ENCODE measurements at places on chromosomes 1 and 21.

DNA sequence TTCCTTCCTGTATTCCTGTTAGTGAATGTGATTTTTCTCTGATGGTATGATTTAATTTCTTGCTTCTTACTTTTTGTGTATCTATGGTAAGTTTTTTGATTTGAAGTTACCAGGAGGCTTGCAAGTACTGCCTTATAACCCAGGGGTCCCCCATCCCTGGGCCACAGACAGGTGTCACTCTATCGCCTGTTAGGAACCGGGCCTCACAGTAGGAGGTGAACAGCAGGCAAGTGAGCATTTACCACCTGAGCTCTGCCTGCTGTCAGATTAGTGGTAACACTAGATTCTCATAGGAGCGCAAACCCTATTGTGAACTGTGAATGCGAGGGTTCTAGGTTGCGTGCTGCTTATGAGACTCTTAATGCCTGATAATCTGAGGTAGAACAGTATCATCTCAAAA lies 143.3 kb downstream of the RPS6KC1 start:
- DNase-seq: no peak

- no peak for DNase-seq
These were observed 1.1 kb downstream of the THRAP3 start for GRCh38 chr1:36225283-36225899.

- no peak for DNase-seq
These were observed 137.4 kb upstream of the COL6A1 start for GRCh38 chr21:45844181-45844580.

DNA sequence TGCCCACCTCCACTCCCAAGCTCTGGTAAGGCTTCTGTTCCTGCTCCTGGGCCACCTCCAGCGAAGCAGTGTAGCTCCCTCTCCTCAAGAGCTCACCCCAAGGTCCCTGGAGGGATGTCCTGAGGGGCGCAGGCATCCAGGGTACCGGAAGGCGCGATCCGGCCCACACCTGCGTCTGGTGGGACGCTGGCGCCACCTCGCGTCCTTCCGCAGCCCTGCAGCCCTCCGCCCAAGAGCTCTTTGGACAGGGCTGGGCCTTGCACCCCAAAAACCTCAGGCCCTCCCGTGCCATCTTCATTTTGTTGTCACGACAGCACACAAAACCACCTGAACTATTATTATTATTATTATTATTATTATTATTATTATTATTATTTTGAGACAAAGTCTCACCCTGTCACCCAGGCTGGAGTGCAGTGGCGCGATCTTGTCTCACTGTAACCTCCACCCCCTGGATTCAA lies 49.2 kb upstream of the PAX7 start:
- no peak for DNase-seq

DNA sequence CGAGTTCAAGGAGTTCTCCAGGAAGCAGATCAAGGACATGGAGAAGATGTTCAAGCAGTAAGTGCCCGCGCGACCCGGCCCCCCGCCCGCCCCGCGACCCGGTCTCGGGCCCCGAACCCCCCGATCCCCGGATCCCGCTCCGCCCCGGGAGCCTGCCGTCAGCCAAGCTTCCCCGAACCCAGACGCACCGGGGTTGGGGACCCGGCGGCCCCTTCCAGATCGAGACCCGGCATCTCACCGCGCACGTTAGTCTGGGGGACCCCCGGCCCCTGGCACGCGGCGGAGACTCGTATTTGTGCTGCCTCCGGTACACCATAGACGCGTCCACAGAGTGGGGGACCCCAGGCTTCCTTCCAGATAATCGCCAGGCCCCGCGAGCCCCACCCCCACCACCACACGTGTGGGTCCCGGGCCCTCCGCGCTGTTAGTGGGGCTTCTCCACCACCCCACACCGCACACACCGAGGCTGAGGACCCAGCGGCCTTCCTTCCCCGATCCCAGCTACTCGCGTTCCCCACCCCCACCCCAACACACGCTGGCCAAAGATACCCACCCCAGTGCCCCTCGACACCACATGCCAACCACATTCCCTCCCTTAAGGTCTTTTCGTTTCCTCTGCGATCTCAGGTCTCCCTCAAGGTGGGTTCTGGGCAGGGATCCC lies 665 bp downstream of the EFHD2 start:
- no peak for DNase-seq

GRCh38 chr1:211928993-211929637 lies 98.6 kb upstream of the LPGAT1 start:
- DNase-seq: no peak

- DNase-seq: no peak
These were observed 149.9 kb upstream of the ZNF648 start for GRCh38 chr1:182211386-182211785.

GRCh38 chr1:145985502-145986439 lies 10.6 kb downstream of the TXNIP start:
- no peak for DNase-seq

GRCh38 chr1:19429611-19430010 lies 55.7 kb downstream of the CAPZB start:
- peak; percentile 25 for DNase-seq

DNA sequence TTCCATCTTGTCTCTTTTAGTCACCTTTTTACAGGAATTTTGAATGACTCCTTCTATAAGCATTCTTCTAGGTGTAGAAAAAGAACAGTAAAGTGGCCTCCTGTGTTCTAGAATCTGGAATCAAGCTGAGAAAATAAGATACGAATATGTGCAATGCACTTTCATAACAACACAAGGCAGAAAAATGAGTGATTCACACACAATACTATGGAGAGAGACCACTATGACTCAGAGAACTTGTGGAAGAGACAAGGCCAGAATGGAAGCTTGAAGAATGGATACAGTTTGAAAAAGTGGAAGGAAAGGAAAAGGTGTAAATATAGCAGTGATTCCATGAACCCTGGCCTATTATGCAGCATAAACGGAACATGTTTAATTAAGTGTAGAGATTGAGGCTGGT lies 57.1 kb upstream of the SAMSN1 start:
- no peak for DNase-seq

DNA sequence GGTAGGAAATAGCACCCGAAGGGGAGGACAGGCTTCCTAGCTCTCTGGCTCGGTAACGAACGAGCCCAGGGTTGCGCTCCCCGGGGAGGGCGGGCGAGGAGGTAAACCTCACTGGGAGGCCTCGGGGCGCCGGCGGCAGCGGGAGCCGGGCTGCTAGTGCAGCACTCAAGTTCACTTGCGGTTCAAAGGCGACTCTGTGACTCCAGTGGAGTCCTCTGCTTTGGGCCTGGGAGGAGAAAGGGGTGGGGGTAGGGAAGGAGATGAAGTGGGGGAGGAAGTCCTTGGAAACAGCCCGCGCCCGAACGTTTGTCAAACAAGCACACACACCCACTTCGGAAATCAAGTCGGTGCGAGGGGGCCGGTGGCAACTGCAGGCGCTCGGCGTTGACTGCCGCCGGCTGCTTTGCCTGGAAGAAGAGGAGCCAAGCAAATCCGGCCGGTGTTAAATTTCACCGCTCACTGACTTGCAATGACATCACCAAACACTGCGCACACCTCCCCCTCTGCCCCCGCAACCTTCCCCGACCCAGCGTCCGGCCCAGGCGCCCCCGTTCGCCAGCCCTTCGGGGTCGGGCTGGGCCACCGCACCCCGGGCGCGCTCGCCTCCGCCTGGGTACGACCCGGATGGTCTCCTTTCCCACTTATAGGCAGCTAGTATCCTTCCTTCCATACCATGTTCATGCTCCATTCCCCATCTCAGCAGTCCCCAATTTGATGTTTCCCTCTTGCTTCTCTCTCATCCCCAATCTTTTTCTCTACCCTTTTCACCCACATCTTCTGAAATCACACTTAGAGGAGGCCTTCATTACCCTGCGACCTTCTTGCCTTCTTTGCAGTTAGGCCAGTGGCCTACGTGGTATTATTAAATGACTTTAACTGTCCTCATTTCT lies at the start of gene COL24A1:
Gene COL24A1, minus strand, starts transcription at position 207 of the 890 bp plus-strand sequence. CDS start 376 bp downstream, outside the sequence.
- DNase-seq: no peak

DNA sequence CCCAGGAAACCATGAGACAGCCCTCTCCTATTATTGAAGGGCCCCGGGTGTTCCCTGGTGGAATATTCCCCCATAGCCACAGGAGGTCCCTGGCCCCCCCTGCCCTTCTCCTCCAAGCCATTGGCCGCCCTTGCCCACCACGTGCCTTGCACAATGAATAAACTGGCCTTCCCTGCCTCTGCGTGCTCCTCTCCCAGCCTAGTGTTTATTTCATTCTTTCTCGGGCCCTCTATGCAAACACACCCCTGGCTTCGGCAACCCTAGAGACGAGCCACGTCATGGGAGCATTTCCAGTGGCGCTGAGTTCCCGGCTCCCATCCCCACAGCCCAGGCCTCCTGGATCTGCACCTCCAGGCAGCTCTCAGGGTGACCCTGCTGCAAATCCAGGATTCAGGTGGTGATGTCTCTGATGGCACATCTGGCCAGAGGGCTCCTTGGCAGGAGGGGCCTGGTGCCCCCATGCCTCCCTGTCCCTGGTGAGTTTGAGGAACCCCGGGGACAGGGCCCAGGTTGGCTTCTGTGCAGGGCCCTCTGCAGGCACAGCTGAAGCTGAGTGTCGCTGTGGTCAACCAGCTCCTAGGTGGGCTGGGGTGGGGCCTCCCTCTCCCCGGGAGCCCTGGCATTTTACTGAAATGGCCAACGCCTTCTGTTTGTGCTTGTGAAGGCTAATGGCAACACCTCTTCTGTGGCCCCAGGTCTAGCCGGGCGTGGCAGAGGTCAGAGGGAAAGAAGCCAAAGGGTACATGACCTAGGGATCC lies 6.2 kb downstream of the KRTAP10-12 start:
- no peak for DNase-seq

GRCh38 chr21:40051801-40052200 lies 184.6 kb downstream of the PCP4 start:
- no peak for DNase-seq

GRCh38 chr1:244599937-244600350 lies 53.0 kb upstream of the DESI2 start:
- no peak for DNase-seq

- DNase-seq: no peak
These were observed 13.8 kb upstream of the STX12 start for GRCh38 chr1:27759236-27759635.

- DNase-seq: no peak
These were observed 137.5 kb upstream of the TMEM51 start for GRCh38 chr1:15016001-15016400.

DNA sequence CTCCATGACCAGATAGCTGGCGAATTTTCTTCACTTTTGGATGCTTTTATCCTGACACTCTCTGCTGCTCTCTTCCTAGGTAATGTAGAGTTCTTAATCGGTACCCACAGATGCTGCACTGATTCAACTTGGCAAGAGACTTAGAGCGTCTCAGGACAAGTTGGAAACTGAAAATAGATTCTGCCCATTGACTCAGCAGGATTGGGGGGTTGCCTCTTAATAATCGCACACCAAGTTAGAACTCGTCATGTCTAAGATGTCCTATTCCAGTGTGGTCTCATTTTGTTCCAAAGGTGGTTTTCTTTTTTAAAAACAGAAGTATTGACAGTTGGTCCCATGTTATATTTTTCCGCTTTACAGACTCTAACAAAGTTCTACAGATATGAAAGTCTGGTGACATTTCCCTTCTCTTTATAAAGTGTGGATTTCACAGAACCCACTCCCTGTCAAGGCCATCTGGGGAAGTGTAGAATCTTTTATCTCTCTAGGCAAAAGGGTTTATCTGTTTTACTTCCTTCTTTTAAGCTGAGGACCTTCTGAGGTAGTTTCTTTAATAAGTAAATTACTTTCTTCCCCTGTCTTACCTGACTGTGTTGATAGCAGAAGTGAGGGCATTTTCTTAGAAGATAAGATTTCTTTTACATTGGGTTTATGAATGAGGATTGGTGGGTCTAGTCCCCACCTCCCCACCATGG lies 12.1 kb upstream of the DIPK1A start:
- DNase-seq: peak; percentile 68

DNA sequence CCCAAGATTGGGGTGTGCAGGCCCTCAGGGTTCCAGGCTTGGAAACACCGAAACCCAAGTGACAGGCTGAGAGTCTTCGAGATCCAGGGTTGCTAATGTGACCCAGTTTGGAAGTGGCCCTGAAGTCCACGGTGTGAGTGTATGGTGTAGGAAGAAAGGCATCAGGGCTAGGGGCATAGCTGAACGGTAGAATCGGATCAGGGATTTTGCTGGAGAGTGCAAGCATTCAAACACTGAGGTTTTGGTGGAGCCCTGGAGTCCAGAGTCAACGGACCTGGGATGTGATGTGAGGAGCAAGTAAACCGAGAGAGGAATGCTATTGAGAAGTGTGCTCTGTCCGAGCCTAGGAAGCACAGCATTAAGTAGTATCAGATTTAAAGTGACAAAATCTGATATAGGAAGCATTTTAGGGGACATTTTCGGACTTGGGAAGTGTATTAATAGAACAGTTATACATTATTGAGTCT lies 958 bp downstream of the NFYC start:
- DNase-seq: peak; percentile 65

DNA sequence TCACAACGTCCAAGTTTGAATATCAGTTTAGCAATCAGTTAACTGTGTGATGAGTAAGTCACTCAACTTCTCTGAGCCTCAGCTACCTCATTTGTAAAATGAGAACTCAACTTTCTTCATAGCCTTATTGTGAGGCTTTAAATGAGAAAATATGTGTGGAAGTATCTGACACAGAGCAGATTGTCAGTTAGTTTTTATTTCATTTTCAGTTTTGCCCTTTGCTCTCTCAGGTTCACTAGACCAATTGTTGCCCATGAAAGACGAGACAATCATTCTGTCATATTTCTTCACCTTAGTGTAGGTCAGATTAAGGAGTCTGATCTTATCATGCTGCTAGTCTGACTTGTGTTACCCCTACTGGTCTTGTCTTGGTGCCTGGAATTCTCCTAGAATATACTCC lies 232.8 kb upstream of the PTBP2 start:
- DNase-seq: no peak

- no peak for DNase-seq
These were observed 22.6 kb upstream of the KCNK2 start for GRCh38 chr1:215059947-215060346.

DNA sequence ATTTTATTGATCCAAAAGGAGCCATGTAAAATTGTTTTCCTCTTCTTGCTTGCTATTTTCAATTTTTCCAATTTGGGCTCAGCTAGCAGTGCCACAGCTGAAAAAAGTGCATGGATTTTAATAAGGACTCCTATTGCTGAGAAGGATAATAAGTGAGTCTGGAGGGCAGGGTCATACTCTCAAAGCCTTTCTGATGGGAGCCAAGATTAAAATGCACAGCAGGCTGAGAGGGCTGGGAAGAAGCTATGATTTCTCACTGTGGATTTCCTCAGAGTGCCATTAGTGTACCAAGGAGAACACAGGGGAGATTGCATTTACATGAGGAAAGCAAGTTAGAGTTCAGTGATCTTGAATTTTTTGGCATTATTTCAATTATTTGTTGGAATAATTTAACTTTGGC lies 261.3 kb downstream of the ST6GALNAC3 start:
- no peak for DNase-seq

DNA sequence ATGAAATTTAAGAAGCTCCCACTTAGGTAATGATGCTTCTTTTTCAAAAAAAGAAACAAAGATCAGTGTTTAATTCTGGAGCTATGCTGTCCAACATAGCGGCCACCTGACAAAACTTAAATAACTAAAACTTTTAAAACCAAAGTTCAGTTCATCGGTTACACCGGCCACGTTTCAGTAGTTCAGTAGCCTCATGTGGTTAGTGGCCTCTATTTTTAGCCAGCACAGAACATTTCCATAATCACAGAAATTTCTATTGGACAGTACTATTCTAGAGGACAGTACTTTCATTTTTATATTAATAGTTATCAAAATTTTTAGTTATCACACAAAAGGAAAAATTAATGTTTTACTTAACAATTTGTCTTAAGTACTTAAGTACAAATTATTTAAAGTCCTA lies 141.0 kb downstream of the USP25 start:
- DNase-seq: no peak
